ENCODE measurements at places on chromosomes 12 and 14. TPM values are rescaled to one million over a fixed set of nuclear protein-coding genes. Genes with fewer than 3 reads are reported as not detected.

DNA sequence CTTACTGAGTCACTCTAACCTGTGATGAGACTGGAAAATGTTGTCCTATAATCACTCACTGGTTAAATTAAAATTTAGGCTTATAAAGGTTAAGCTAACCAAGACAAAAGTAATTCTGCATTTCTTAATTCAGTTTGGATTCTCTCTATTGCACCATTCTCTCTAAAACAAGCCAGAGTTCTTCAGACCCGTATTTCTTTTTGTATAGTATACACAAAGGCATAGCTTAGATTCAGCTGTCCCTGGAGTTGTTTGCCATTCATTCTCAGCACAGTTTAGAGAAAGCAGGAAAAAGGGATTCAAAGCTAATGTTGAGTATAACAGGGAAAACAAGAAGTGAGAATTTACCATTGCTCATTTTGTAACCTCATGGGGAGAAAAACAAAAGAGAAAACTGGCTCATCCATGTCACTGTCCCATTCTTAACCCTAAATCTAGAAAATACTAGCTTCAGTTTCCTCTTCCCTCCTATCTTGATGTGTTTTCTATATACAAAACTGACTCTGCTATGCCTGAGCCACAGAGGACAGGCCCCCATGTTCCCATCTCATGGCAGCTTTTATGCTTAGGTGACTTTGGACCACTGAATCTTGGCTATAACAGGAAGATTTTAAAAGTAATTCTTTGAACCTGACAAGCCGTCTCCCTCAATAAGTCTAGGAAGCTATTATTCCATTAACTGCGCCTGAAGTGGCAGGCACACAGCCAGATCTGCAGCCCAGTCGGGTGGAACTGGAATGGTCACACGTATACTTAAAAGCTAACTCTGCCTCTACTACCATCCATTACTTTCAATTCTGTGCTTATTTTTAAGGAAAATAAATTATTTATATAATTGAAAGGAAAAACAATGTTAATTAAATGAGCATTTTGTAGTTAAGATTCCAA, 7.0 kb downstream of the AREL1 start:
- no peak for DNase-seq

DNA sequence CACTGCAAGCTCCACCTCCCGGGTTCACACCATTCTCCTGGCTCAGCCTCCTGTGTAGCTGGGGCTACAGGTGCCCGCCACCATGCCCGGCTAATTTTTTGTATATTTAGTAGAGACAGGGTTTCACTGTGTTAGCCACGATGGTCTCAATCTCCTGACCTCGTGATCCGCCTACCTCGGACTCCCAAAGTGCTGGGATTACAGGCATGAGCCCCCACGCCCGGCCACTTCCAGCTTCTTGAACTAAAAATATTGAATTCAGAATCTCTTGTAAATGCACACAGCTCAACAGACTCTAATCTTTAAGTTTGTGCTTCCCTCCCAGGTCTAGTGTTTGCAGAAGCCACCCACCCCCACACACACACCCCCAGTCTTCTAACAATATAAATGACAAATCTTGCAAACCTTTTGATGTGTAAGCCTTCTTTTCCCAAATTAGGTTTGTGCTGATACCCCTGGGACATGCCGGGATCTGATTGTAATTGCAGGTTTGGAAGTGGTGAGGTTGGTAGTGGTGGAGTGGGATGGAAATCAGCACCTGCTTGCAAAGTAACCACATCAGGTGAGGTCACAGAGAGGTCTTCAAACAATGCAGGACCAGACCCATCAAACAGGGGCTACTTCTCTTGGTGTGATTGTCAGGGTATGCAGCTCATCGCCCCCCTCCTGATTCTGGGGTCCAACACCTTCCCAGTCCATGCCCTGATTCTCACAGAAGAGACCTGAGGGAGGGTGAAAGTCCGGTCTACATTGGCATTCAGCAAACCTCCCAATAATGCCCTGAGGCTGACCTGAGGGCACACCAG, 51.4 kb upstream of the GPR132 start:
- DNase-seq = no peak

GRCh38 chr14:45136399-45136798, 669 bp downstream of the FANCM start:
- no peak for DNase-seq

DNA sequence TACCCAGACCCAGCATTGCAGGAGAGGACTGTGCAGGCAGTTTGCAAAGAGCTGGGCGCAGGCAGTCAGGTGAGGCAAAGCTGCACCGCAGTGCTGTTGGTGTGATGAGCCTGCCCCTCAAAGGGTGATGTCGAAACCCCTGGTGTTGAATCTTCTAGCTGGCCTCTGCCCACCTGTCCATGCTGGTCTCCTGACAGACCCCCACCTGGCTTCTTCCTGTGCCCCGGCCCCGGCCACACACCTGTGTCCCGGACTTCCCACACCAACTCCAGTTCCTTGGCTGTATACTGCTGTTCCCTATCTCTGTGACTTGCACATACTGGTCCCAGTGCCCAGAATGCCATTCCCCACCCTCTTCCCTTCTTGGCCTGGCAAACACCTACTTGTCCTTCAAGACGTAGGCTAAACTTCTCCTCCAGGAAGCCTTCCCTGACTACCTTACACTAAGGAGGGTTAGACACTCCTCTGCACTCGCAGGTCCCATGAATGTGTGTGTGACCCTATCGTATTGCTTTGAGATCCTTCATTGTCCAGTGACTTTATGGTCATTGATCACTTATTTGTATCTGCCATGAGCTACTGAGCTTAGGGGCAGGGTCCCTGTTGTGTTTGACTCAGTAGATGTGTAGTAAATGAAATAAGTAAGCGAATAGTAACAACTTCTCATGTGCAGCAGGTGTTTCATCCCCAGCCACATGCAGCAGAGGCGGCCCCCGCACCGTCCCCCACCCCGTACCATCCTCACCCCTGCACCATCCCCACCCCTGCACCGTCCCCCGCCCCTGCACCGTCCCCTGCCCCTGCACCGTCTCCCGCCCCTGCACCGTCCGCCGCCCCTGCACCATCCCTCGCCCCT, 37.4 kb downstream of the ESRRB start:
- no peak for DNase-seq

- no peak for DNase-seq
These were observed 645.5 kb downstream of the C12orf50 start for GRCh38 chr12:87383680-87384079.

GRCh38 chr12:12282761-12283425, 16.0 kb upstream of the LRP6 start:
- no peak for DNase-seq

DNA sequence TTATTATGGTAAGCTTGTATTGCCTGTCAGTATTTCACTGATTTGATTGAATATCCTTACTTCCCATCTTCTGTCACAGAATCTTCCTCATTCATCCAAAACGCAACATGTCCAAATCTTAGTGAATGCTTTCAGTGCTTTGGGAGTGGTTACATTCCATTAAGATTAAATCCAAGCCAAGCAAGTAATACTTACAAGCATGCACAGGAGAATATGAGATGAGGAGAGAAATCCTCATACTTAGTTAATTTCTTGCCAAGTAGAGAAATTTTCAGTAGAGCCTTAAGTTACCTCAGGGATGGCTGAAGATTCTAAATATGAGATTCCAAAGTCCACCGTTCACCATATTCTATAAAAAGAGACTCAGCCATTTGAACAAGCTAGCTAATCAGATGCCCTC, 316.0 kb downstream of the RAD51B start:
- no peak for DNase-seq

- no peak for DNase-seq
These were observed 34.2 kb downstream of the RTRAF start for GRCh38 chr14:52023518-52023917.

GRCh38 chr12:101666052-101666728, 31.2 kb upstream of the CHPT1 start:
- no peak for DNase-seq

DNA sequence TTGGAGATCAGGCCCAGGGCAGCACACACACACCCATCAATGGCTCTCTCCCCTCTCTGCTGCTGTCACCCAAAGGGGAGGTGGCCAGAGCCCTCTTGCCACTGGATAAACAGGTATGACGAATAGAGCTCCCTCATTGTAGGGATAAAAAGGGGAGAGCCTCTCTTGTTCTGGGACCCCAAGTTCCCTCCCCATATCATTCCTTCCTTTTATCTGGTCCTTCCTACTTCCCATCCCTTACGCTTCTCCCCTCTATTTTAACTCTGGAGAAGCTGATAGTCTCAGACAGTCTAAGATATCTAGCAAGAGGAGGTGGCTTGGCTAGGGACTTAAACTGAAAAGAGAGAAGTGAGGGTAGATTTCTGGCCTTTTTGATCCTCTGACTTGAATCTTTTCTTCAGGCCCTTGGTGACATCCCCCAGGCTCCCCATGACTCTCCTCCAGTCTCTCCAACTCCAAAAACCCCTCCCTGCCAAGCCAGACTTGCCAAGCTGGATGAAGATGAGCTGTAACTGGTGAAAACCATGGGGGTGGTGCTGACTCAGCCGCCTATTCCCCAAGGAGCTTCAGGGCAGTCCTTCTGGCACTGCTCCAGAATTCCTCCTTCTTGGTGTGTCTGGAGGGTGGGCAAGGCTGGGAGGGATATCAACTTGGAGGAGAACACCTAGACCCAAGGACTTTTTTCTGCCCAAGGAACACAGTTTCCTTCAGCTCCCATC, 5.3 kb downstream of the ARHGEF25 start:
- no peak for DNase-seq

GRCh38 chr12:30015631-30016337, 232.0 kb upstream of the TMTC1 start:
- no peak for DNase-seq

DNA sequence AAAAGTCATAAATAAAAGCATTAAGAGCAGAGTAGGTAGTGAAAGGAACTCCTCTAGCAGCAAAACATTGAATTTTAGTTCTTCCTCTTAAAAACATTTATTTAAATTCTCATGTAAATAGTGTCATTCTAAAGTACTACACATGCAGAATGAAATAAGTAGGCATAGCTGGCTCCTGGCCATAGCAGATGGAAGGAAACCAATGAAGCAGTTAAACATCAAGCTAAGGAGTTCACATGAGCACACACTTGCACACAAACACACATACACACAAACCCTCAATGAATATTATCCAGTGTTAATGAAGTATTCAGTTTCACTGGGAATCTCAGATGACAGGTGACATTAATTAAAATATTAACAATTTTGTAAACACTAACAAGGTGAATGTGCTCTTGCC, 69.3 kb downstream of the SLC35F4 start:
- no peak for DNase-seq

DNA sequence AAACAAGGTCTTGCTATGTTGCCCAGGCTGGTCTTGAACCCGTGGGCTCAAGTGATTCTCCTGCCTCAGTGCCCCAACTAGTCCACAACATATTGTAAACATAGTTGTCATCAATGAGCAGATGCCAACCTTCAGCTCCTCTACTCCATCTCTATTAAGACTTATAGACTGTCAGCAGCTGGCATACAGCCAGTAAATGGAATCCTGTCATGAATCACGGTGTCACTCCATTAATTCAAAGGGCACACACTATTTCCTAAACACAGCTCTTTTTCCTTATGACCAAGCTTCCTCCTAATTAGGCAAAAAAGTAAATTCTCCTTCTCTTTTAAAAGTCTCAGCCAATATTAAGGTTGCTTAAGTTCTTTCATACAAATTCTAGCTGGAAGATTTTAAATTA, 111.2 kb downstream of the ITPR2 start:
- no peak for DNase-seq

GRCh38 chr14:99601361-99601831, 2.6 kb downstream of the CCDC85C start:
- no peak for DNase-seq

DNA sequence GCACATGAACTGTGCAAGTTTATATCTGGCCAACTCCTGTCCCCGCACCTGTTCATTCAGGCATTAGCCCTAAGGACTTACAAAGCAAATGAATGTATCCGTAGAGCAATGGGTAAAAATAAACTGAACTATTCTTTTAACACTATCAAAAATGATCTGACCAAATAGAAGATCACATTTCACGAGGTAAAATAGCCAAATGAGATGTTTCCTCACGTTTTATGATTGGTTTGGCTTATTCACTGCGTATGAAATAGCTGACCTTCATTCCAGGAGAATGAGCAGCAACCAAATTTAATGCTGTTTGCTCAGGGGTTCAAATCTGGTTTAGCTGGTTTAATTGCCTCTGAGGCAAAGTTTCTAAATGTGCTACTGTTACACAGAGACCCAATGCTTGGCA, 216.0 kb upstream of the EEA1 start:
- DNase-seq = no peak

GRCh38 chr14:90003526-90004307, 48.0 kb downstream of the TDP1 start:
- DNase-seq = no peak

GRCh38 chr12:1962051-1963020, 41.9 kb downstream of the DCP1B start:
- no peak for DNase-seq

GRCh38 chr14:60661721-60662120, 12.4 kb upstream of the SIX1 start:
- DNase-seq = no peak

KRT5 gene
- 8,781 TPM for total RNA-seq

OLR1 gene
- total RNA-seq = not detected

TAS2R14 gene
- total RNA-seq = 2.2 TPM

RACGAP1 gene
- total RNA-seq = 29.6 TPM

TMEM253 gene
- not detected for total RNA-seq

FUT8 gene
- total RNA-seq = 10.8 TPM

ALX1 gene
- total RNA-seq = not detected

ANGEL1 gene
- total RNA-seq = 6.8 TPM

AKAP3 gene
- total RNA-seq = 1.3 TPM

LTBR gene
- 98.2 TPM for total RNA-seq
